Lung (tissue), 17 donors: ENCODE measurements at places on chromosomes 4 and X.

DNA sequence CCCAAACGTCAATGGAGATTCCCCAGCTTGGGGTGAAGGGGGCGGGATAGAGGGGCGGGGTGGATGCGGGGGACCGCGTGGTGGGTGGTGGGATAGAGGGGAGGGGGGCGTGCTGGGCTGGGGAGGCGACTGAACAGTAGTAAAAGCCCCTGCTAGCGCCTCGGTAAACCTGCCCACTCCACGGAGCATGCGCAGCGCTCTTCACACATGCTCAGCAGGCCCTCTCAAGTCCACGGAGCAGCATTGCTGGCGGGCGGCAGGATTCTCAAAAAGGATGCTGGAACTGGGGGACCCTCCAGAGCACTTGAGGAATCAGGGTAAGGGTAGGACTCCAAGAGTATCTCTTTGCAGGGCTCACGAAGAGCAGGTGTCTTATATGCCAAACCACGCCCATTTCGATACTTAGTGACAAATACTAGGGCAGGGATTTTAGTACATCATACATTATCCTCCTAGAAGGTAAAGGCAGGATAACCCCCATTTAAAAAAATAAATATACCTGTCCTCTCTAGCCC lies 378 bp upstream of the RPS6KA6 start:
- peak; percentile 82 for DNase-seq

GRCh38 chrX:68895341-68895755 lies 66.5 kb downstream of the EFNB1 start:
- peak; percentile 85 for DNase-seq

- DNase-seq: no peak
Measured at GRCh38 chrX:20596856-20597255, 330.1 kb upstream of the RPS6KA3 start.

GRCh38 chrX:38514016-38514854 lies 47.1 kb upstream of the TSPAN7 start:
- DNase-seq: no peak

- DNase-seq: no peak
Measured at GRCh38 chr4:921830-922331, 10.2 kb downstream of the GAK start.

- DNase-seq: no peak
Measured at GRCh38 chr4:40388239-40388638, 53.1 kb downstream of the CHRNA9 start.
